M059J (cell line): ENCODE measurements at places on chromosomes 5 and 9.

GRCh38 chr9:76399856-76400255, 5.6 kb upstream of the RFK start:
- no peak for DNase-seq

GRCh38 chr5:179747811-179748210, 15.2 kb downstream of the MAML1 start:
- no peak for DNase-seq

GRCh38 chr9:94511134-94511954, 43.5 kb upstream of the PCAT7 start:
- peak; percentile 22 for DNase-seq

DNA sequence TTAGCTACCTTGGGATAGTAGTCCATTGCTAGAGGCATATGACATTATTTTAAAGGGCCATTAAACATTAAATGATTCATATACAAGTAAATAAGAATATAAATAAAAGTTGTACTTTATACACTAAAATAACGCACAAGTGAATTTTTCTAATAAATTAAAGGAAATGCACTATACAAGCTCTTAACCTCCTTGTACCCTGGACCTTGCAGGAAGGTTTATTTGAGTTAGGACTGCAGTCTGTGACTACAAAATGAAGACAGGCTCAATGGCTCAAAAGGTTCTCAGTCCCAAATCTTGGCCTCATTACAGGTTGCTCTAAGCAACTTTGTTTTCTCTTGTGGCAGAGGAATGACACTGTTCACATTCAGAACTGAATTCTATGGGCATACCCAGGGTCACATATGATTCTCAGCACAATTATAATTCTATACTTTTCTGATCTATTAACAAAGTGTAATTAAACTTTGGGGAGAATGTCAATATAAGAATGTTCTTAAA, 34.4 kb downstream of the FEM1C start:
- no peak for DNase-seq

GRCh38 chr5:128154943-128155342, 71.4 kb downstream of the SLC12A2 start:
- no peak for DNase-seq

GRCh38 chr5:5044247-5044840, 95.8 kb upstream of the ADAMTS16 start:
- DNase-seq = no peak

DNA sequence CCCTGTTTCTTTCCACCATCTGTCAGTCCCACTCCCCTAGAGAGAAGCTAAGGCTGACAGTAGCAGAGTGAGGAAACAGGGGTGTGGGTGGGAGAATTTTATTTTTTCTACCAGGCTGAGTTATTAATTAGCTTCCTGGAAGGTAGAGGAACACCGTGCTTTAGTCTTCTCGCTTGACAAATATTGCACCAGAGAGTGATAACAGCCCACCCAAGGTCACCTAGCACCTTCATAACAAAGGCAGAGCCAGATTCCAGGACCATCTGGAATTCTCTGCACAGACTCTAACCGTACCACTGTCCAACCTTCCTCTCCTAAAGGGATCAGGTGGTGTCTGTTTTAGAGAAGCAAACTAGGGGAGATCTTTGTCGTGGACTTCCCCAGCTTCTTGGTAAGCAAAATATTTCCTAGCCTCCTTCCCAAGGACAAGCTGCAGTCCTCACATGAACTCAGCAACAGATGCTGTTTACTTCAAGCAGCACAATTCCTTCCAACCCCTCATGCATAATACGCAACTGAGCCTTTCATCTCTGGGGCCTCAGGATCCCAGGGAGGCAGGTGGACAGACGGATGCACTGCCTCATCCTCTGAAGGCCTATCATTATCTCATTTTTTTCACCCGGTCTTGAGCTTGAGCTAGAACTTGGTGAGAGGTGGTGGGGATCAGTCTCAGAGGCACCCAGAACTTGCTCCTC, 308.7 kb upstream of the BRINP1 start:
- DNase-seq = no peak

- DNase-seq = peak; percentile 36
These were observed 108.7 kb upstream of the MPDZ start for GRCh38 chr9:13388157-13388556.

- no peak for DNase-seq
These were observed 6.3 kb downstream of the MAMDC4 start for GRCh38 chr9:136858452-136858843.

- DNase-seq = no peak
These were observed 134.7 kb downstream of the DPYSL3 start for GRCh38 chr5:147375151-147375550.

DNA sequence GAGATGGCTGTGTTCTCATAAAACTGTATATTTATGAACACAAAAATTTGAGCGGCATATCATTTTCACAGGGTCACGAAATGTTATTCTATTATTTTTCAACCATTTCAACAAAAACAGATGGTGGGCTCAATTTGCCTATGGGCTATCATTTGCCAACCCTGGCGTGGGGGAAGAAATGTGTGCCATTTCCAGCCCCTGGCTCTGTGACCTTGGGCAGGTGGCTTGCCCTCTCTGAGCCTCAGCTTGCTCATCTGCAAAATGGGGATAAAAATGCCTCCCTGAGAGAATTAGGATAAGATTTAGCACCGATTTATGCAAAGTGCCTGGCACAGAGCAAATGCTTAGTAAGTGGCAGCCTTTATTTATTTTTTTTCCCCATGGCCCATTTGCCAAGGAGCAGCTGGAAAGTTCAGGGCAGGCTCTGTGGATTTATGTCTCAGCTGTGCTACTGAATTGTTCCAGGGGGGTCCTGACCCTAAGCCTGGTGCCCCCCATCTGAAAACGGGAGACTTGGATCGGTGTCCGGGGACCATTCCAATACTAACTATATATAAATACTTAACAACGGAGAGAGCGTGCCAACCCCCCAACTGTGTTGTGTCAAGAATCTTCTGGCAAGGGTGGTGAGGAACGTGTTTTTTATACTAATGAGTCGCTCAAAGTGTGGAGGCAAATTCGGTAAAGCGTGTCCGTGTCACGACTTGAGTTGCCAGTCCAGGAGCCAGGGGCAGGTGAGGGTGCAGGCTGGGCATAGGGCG, 34.5 kb downstream of the HRH2 start:
- no peak for DNase-seq

DNA sequence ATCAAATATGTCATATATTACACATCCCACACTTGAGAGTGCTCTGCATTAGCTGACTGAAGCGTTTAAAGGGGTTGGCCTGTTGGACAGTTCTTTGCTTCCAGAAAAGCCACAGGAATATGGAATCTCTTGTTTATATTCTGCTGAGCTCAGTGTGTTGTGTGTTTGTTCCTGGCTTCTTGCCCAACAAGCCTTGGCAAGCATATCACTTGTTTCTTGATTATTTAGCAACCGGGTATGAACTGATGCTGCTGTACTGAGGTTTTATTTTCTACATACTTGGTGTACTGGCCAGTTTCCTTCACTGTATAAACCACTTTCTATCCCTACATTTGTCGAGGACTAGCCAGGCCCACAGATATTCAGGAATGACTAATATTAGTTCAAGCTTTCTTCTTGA, 378.9 kb downstream of the KCTD16 start:
- peak; percentile 5 for DNase-seq

- DNase-seq = no peak
These were observed 2.7 kb upstream of the MYMK start for GRCh38 chr9:133527444-133527920.

DNA sequence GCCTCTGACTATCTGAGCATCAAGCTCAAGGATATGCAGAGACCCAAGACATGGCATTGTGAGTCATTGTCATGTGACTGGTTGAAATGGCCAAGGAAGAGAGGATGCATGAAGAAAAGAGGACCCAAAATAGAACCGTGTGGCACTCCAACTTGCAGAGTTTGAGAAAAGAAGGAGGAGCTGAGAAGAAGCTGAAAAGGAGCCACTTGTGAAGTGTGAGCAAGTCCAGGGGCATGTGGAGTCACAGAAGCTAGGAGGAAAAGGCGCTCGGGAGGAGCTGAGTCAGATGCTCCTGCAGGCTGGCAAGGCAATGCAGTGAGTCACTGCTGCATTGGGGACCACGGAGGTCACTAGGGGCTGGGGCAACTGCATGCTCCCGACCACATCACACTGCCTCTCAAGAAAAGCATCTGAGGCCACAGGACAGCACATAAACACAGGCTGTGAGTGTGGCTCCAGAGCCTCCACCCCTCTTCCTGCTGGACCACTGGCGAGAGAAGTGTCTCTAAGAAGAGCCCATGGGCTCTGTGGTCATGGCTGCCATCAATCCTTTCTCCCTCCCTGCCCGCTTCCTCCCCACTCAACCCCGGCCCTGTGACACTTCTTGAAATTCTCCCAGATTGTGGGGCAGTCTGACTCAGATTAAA, 197.6 kb downstream of the DRD1 start:
- peak; percentile 99 for DNase-seq

- DNase-seq = peak; percentile 85
These were observed 77.4 kb downstream of the SEC61B start for GRCh38 chr9:99299211-99300102.

GRCh38 chr9:123345567-123345955, 10.4 kb upstream of the CRB2 start:
- no peak for DNase-seq

DNA sequence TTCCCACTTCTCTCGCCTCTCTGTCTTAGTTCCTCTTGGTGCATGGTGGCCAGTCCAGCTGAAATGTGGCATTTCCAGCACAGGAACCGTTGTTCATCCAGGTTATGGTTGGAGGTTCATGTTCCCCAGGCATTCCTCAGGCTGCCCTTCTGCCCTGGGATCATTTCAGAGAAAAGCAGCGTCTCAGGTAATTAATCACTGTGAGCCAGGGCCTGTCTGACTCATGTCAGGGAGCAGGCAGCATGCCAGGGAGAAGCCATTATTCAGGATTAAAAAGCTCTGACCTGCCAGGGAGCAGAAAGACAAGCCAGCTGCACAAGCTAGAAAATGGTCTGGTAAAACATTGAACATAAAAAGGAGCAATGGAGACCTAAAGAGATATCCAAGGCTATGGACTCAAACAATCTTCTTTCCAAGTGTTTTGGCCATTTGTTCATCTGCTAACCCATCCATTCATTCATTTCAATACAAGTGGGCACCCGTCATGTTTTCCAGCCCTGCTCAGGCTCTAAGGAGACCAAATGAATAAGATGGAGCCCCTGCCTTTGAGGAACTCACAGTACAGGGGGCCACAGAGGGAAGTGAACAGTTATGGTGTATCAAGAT, 241.4 kb downstream of the DRD1 start:
- peak; percentile 94 for DNase-seq

DNA sequence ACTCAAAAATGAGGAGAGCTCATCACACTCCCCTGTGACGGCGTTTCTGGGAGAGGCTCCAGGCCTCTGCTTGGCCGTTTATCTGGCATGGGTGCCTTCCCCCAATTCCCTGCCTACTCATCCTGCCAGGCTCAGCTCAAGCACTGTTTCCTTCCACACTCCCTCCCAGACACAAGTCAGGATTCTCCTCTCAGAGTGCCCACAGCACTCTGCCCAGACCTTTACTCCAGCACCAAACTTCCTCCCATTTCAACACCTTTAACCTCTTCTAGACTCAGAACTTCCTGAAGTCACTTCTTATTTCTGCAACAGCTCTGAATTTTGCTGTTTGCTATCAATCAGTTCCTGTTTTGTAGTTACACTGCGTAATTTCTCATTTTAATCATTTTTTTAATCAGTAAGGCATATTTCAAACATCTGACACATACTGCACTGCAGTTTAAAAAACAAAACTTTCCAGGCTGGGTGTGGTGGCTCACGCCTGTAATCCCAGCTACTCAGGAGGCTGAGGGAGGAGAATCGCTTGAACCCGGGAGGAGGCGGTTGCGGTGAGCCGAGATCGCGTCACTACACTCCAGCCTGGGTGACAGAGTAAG, 16.0 kb downstream of the TRMO start:
- DNase-seq = no peak

DNA sequence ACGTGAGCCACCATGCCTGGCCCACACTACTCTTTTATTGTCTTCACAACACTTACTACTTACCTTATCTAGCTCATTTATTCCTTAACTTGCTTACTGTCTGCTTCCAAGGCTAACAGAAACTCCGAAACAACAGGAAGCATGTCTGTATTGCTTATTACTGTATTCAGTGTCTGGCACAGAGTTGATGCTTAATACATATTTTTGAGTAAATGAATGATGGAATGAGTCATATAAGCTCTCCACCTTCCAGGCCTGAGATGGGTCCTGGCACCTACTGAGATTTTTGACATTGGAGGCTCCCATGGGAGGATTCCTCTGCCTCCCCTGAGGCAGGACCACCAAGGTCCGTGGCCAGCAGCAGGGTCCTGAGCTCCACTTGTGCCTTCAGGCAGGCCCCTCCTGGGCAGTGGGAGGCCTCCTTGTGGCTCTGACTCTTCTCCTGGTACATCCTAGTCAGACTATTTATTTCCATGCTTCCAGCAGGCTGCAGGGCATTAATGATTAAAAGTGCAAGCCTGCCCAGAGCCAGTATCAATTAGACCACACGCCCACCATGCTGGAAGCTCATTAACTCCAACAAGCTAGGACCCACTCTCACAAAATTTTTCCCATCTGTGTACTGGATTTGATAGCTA, 76.5 kb upstream of the CTNNA1 start:
- no peak for DNase-seq

DNA sequence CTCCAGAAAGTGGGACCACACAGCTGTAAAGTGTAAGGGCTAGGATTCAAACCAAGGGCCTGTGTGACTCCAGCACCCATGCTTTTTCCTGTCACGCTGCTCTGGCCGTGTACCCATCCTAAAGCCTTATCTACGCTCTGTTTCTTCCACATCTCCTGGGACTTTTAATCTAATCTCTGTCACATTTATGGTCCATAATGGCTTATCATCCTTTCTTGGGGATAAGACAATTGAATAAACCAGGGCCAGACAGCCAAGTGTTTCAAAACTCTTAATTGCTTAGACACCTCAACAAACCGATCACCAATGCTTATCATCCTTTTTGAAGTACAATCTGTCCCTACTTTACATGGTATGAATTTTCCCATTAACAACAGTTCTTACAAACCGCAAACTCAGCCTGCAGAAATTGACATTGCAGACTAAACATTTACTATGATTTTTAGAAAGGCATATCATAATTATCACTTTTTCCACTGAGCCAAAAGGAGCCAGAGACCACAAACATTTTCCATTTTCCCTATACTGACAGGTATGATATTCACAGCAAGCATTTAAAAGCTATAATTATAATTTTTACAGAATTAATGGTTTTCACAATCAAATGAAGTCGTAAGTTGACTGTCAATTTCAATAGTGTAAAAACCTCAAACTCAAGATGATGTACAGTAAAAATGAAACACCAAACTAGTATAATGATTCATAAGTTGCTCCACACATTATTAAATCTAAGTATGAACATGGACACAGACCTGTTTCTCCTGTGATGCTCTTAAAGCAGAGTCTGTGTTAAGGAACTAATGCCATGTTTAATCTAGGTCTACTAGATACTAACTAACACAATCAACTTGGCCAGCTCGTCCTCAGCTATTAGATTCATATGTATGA, 99.5 kb downstream of the FBXW11 start:
- DNase-seq = no peak

GRCh38 chr5:163574472-163575440, 69.3 kb downstream of the MAT2B start:
- DNase-seq = no peak

DNA sequence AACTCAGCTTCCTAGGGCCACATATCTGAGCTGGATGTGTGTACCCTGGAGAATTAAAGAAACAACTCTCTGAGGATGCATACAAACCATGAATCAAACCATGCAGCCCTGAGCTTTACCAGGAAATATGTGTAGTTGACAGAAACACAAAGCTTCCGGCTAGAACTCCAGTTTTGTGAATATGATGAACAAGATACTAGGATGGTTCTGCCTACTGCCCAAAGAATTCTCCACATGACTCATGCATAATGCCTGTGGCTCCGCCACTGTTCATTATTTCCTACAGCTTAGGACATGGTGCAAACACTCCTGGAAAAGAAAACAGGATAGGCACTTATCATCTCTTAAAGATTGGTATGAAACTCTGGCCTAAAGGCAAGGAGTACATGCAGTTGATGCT, 343.4 kb downstream of the DNAH5 start:
- DNase-seq = peak; percentile 92
